Fibroblast of pulmonary artery (primary cell): ENCODE measurements at places on chromosomes 1 and 21.

DNA sequence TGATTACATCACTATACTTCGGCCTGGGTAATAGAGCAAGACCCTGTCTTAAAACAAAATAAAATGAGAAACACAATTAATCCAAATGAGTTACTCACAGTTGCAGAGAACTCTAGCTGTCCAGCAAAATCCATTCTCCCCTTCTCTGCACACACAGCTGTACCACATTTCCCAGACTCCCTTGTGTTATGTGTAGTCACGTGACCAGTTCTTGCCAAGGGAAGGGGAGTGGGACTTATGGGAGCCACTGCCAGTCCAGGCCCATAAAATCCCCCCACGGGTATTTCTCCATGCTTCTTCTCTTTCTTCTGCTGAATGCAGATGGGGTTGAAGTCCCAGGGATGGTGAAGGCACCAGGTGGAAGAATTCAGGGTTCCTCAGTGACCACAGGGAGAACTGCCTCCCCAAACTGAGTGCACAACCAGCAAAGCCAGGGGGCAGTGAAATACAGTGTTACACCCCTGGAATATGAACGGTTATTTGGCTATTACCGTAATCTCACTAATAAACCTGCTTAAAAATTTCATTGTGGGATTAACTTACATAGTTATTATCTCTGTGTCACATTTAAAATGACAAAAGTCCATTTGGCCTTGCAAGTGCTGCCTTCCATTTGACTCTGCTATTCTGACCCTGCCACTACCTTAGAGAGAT lies 85.6 kb upstream of the FMN2 start:
- DNase-seq = no peak

- DNase-seq = peak; percentile 94
Observed at GRCh38 chr1:45246760-45247159, 40.4 kb upstream of the ZSWIM5 start.

GRCh38 chr1:53634571-53634979 lies 104.4 kb downstream of the GLIS1 start:
- DNase-seq = no peak

- DNase-seq = no peak
Observed at GRCh38 chr1:219882096-219882495, 46.3 kb downstream of the SLC30A10 start.

- no peak for DNase-seq
Observed at GRCh38 chr21:22900490-22900889, 1902.3 kb downstream of the NCAM2 start.

DNA sequence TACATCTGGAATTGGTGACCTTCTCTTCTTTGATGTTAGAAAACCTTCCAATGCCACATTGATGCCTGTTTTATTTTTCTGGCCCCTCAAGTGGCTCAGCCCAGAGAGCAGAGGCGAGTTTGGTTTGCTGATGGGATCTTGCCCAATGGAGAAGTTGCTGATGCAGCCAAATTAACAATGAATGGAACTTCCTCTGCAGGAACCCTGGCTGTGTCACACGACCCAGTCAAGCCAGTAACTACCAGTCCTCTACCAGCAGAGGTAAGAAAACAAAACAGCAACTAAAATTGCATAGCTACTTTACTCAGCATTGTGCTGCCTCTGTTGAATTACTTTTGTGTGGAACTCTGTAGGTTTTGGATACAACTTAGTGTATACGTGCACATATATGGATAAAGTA lies 97.6 kb downstream of the CC2D1B start:
- peak; percentile 63 for DNase-seq

- no peak for DNase-seq
Observed at GRCh38 chr1:38197312-38198061, 150.9 kb upstream of the POU3F1 start.

GRCh38 chr1:213960963-213961362 lies 26.8 kb upstream of the PROX1 start:
- DNase-seq = no peak

- DNase-seq = no peak
Observed at GRCh38 chr1:6265151-6265550, 4.3 kb upstream of the GPR153 start.

DNA sequence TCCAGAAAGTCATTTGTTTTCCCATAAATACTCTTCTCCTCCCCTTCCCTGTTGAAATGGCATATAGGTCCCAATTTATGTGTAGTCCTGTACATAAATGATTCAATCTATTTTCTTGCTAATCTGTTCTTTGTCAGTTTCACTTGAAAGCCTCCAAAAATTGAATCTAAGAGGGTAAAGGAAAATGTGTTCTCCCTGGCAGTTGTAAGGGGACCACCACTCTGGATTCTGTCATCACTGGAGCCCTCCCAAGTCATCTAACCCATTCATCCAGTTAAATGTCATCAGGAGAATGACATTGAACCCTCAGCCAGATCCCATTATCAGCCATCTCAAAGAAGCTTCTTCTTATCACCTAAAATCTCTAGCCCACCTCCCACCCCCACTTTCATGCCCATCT lies 35.0 kb upstream of the RNF2 start:
- DNase-seq = no peak

GRCh38 chr1:71835442-71835813 lies 446.9 kb downstream of the NEGR1 start:
- no peak for DNase-seq

DNA sequence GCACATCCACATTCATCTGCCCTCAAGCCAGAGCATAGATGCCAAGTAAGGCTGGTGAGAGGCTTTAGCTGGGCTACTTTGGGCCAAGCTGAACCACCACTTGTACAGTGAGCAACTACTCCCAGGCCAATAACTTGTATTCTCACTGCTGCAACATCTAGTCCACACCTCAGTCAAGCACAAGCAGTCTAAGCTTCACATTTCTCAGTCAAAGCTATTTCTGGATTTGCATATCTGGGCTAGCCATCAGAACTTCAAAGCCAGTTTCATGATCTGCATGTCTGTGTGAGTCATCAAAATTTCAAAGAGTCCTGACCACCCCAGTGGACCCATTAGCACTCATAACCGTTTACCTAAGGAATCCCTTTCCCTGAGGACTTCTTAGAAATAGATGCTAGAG lies 77.7 kb upstream of the DIRAS3 start:
- peak; percentile 31 for DNase-seq

GRCh38 chr1:21689661-21690372 lies 20.7 kb upstream of the RAP1GAP start:
- no peak for DNase-seq

- peak; percentile 14 for DNase-seq
Observed at GRCh38 chr1:218250492-218250891, 34.6 kb upstream of the RRP15 start.

DNA sequence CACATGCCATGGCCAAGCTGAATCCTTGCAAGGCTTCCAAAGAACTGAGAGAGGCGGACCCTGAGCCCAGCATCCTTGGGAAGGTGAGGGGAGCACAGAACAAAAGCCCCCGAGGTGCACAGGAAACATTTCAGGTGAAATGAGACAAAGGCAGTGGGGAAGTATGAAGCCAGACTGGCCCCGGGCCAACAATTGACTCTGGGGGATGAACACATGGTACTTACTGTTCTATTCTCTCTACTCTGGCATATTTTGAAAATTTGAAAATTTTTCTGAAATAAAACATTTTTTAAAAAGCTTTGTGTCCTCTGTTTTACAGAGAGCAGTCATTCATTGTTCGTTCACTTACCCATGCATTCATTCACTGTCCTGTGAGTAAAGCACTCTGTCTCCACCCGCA lies 77.7 kb downstream of the GRIK3 start:
- DNase-seq = no peak

DNA sequence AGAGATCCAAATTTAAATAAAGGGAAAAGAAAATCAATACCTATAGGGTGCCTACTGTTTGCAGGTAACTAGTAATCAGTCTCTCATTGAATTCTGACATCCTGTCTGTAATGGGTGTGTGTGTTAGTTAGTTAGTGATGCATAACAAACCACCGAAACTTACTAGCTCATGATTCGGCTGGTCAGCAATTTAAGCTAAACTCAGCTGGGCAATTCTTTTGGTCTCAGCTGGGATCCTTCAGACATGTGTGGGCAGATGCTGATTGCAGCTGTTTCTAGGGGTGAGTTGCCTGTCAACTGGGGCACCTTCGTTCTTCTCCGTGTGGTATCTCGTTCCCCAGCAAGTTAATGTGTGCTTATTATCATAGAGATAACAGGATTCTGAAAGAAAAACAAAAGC lies 40.2 kb upstream of the ZNF124 start:
- DNase-seq = no peak

DNA sequence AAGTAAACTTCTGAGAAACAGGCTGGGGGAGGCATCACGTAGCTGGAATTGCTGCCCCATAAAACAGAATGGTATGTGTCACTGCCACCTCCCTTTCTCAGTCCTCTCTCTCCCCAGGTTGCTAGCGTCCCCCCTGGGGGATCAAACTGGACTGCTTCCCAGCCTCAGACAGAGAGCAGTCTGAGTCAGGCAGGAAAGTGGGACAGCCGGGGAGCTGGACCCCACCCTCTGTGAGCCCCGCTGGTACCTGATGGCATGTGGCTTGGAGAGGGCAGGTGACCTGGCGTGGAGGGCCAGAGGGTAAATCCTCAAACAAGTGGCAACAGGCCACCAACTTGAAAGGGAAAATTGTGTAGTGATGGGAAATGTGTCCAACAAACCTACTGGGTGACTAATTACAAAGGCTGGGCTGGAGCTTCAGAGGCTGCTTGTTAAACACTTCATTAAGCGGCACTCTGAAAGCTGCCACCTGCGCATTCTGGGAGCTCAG lies 1.0 kb upstream of the SFN start:
- DNase-seq = no peak

DNA sequence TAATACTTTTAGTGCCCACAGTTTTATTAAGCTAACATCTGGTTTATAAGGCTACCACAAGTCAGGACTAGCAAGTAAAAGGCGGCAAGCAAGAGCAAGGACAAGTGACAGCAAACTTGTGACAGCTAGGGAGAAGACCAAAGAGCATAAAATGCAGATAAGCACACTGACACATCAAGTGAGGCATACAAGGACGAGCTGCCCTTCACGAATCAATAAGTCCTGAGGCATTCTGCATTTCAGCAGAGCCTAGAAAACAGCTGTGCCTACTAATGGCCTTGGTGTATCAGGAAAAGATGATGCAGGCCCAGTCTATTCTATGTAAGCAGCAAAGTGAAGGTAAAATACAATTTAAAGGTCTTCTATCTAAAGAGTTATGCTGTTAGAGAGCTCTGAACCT lies 74.8 kb downstream of the KRTAP19-8 start:
- no peak for DNase-seq

DNA sequence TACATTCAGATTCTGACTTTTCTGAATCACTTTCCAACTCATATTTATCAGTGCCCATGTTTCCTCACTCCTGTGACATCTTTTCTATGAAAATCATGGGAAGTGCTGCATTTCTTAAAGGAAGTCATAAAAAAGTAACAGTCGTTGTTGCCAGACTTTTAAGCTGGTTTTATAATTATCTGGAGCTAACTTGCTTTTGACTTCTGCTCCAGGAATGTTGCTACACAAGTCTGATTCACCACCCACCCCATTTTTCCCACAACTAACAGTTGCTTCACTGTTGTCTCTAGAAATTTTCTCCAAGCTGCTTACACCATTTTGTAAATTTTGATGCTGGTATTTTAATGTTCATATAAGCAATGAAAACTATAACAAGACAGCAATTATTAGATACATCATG lies 12.2 kb downstream of the FCRLB start:
- peak; percentile 92 for DNase-seq

DNA sequence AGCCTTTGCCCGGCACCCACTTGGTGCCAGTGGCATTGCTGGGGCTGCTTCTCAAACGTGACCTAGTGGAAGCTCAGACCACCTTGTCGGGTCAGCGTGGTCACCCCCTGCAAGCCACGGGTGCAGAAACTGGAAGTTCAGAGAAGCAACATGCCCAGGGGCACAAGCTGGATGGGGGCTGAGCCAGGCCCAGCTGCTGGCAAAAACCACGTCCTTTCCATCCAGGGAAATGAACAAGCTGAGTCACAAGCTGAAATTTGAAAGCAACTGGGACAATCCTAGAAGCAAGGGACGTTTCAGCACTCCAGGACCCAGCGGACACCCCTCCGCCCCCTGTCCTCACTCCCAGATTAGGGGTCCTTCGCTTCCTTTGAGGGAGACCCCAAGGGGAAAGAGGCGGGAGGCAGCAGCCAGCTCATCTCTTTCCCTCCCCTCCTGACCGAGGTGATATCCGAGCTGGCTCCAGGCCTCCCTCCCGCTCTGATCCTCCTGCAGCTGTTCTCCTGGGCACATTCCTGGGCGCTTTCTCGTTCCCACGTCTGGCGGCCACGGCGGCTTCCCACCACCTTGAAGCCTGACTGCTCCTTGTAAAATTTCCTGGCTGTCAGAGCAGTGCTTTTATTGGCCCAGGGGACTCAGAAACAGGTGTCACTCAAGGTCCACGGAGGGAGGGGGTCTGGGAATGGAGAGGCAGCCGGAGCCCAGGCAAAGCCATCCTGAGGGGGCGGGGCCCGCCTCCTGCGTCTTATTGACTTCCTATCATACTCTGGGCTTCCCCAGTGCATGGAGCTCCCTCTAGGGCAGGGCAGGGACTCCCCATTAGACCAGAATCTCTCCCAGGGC lies 62.8 kb downstream of the PAX7 start:
- no peak for DNase-seq

DNA sequence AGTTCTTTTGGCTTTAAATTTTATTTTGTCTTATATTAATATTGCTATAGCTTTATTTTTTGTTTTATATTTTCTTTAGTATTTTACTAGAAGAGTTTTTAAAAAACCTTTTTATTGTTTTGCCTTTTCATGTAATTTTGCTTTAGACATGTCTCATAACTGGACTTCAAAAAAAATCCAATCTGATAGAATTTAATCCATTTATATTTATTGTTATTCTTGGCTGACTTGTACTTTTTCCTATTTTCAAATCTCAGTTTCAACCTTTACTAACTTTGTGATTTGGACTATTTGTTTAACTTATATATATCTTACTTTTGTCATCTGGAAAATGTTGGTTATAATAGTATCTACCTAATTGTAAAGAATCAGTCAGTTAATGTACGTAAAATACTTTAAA lies 61.2 kb downstream of the NTNG1 start:
- no peak for DNase-seq

GRCh38 chr1:200866521-200866920 lies 6.3 kb upstream of the GPR25 start:
- DNase-seq = no peak

GRCh38 chr21:45972353-45972715 lies 9.2 kb upstream of the COL6A1 start:
- DNase-seq = no peak

GRCh38 chr21:23127973-23128372 lies 2129.8 kb downstream of the NCAM2 start:
- no peak for DNase-seq

- no peak for DNase-seq
Observed at GRCh38 chr21:45367402-45368351, 37.3 kb upstream of the COL18A1 start.

DNA sequence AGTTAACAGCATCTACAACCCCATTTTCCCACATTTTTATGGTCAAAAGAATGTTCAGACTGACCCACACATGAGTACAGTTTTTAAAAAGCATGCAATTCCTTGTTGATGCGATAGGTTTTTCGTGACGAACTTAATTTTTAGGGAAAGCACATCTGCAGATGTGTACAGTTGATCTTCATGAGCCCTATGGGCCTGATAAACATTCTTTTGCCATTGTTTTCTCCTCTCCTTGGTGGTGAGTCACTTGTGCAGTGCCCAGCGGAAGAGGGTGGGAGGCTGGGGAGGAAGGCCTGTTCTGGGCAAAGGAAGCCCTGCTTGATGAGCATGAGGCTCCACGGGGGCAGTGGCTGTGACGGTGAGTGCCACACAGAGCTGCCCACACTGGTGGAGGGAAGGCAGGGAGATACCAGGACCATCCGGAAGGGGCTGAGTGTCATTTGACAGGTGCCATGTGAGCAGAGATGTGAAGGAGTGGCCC lies 5.3 kb downstream of the ARF1 start:
- DNase-seq = peak; percentile 93

- DNase-seq = no peak
Observed at GRCh38 chr21:41837756-41838297, 41.3 kb downstream of the PRDM15 start.
